ENCODE measurements at places on chromosomes 5 and 9.
A peak's percentile ranks its signal among the peaks of the same experiment; 100 is the strongest.

DNA sequence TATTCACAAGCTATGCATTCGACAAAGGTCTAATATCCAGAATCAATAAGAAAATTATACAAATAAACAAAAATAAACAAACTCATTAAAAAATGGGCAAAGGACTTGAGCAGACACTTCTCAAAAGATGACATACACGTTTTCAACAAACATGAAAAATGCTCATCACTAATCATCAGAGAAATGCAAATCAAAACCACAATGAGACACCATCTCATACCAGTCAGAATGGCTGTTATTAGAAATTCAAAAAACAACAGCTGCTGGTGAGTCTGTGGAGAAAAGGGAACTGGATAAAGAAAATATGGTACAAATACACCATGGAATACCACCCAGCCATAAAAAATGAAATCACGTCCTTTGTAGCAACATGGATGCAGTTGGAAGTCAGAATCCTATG is 45.1 kb upstream of the PUM3 start:
- no peak for DNase-seq

GRCh38 chr9:94490465-94490864 is 64.4 kb upstream of the PCAT7 start:
- DNase-seq: no peak

GRCh38 chr9:16767366-16767765 is 103.1 kb downstream of the BNC2 start:
- no peak for DNase-seq

- no peak for DNase-seq
Measured at GRCh38 chr9:107465467-107466451, 23.8 kb downstream of the KLF4 start.

DNA sequence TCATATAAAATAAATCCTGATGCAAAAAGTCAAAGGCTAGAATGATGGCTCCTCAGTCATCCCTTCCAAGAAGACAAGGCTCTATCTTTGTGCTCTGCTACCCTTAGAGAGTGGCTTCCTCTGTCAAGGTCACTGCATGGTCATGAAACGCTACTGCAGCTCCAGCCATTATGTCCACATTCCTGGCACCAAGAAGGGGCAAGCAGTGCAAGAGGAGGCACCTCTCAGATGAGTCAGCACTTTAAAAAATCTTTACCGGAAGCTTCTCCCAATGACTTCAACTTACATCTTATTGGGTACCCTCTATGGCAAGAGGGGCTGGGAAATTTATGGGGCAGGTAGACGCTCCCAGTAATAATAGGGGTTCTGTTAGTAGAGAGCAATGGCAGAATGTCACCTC is 129.5 kb upstream of the CPEB4 start:
- no peak for DNase-seq

DNA sequence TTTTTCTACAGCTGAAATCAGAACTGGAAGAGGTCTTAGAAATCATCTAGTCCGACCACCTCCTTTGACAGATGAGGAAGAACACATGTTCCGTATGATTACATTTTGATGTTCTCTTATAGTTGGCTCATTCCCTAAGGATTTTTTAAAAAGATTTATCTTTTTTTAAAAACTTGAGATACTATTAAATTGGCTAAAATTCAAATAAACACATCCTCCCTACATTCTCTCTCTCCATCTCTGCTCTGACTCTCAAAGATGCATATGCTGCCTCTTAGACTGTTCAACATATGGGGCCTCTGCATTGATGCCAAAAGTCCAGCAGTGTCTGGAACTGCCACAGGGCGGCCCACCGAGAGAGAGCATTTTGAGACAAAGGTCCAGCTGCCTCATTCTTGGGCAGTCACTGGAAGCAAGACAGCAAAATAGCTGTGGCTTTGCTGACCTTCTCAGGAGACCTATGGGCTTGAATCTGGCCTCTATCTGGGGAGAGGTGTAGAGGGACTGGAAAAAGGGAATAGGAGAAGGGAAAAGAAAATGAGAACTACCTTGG is 12.8 kb upstream of the TSSK1B start:
- no peak for DNase-seq

DNA sequence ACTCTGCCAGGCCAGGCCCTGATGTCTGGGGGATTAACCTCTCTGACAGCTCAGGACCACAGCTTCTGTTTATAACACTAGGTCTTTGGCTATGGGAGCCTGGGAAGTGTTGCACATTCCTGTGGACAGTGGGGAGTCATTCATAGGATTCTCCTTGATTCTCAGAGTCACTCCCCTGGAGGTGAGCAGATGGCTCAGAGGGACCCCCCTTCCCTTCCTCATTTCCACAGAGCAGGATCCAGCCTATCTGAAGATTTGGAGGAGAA is 60.2 kb downstream of the NRG2 start:
- no peak for DNase-seq

- no peak for DNase-seq
Measured at GRCh38 chr5:43192558-43193180, 644 bp downstream of the NIM1K start.

DNA sequence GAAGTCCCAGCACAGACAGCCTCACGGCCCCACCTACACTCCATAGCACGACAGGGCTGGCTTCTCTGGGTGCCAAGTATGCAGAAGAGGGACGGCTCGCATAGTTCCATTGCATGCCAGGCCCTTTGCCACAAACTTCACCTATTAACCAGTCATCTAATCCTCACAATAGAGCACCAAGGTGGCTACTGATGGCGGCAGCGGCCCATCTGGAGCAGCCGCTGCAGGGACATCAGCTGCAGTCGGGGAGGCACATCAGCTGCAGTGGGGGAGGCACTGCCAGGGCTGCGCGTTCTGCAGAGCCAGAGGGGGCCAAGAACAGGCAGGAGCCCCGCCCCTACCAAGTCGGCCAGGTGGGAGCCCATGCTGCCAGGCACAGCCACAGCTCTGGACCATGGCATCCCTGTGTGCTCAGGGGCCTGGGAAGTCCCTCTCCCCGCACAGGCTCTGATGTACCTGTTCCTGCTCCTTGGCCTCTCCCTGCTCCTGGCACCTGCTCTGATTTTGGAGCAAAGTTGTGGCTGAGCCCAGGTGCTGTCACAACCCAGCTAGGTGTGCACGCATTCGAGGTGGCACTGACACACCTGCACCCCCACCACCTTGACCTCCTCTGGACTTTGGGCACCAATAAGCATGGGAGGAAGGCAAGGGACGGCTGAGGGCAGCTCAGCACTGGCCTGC is 61.5 kb upstream of the SYNPO start:
- DNase-seq: peak; percentile 6

DNA sequence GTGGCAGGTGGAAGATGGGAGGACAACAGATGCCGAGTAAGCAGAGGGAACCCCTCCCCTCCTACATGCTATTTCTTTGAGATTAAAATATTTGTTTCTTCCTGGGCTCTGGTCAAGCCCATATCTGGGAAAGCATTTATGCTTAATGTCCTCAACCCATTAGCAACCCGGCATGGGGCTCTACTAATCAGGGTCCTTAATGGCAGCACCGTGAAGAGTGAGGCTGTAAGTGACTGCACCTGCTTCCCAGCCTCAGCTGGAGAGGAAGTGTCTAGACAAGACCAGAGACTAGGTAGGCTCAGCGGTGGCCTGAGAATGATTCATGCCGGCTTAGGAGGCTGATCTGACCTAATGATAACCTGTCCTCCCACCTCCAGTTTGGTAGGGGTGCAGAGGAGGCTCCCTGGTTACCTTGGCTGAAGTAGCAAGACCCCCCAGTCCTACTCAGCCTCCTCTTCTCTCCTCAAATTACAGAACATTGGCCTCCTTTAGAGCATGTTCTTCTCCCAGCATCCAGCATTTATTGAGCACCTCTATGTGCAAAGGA is 61.3 kb upstream of the HSPA9 start:
- no peak for DNase-seq

GRCh38 chr9:37034305-37034937 is 353 bp upstream of the PAX5 start:
- DNase-seq: no peak

GRCh38 chr5:28313953-28314352 is 1275.6 kb upstream of the CDH9 start:
- DNase-seq: no peak
